NCI-H226 (cell line): ENCODE measurements at places on chromosomes 11 and 22.

DNA sequence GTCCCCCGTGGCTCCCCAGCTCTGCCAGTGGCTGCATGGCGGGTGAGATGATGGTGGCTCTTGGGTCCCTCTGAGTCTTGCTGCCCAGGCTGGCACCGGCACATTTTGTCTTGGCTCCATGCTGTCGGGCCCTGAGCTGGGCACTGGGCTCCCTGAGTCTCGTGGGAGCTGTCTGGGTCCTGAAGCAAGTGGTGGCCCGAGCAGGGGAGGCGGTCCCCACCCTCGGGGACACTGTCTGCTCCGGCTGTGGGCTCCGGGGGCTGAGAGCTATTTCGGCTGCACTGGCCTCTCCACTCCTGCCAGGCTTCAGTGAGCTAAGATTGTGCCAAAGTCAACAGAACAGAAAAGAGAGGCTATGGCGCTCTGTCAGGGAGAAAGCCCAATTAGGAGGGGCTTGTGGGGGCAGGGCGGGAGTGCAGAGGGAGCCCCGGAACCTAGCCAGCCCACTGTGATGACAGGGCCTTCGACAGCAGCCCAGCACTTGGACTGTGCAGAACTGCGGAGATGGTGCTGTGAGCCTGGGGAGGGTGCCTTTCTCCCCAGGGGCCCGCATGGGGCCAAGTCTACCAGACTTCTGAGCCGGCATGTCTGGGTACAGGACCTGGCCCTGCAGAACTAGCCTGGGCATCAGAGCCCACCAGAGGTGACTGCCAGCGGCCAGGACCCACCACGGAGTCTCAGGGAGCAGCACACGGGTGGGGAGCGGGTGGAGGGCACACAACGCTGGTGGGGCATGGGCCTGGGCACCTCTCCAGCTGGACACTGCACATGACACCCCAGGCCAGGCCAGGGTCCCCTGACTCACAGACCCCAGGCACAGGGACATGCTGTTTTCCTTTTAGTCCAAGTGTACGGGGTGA, 38.0 kb downstream of the RTN4R start:
- no peak for DNase-seq

- DNase-seq, result no peak
Measured at GRCh38 chr11:124012697-124013096, at the start of gene OR10G4. Gene OR10G4 (plus strand): TSS chr11:124012997. CDS start chr11:124015575, 2,578 bp downstream.

DNA sequence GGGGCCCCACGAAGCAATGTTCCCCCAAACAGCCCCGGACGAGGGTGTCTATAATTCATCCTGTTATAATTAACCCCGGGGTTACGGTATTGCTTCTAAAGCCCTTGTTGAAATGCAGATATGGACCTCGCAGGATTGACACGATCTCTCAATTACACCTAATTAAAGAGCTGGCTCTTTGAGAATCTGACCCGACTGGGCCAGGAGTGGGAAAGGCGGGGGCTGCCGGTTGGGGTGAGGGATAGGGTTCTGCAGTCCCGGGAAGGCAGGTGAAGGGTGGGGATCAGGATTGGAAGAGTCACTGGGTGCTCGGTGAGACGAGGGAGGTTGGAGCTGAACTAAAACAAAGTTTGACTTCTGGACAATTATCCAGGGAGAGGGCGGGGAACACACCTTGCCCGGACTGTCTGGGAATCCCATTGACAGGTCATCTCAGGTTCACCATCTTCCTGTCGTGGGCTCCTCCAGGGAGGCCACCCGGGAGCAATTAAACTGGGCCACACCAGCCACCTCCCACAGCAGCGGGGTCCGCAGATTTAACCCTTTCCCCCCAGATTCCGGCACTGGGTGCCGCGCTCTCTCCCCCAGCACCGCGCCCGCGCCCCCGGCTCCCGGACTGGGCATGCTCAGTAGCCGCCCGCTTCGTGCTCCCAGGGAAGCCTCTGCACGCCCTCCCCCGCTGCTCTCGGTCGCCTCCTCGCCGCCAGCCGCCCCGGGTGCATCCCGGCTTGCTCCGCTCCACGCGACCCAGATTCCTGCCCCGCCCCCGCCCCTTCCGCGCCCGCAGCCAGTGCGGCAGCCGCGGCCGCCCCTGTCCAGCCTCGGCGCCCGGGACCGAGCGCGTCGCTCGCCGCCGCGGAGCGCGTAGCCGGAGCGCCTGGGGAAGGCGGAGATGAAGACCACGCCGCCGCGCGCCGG, at the start of gene ELMOD1:
Gene ELMOD1, plus strand, starts transcription at position 688 of the 918 bp plus-strand sequence. CDS start 27,043 bp downstream, outside the sequence.
- no peak for DNase-seq

DNA sequence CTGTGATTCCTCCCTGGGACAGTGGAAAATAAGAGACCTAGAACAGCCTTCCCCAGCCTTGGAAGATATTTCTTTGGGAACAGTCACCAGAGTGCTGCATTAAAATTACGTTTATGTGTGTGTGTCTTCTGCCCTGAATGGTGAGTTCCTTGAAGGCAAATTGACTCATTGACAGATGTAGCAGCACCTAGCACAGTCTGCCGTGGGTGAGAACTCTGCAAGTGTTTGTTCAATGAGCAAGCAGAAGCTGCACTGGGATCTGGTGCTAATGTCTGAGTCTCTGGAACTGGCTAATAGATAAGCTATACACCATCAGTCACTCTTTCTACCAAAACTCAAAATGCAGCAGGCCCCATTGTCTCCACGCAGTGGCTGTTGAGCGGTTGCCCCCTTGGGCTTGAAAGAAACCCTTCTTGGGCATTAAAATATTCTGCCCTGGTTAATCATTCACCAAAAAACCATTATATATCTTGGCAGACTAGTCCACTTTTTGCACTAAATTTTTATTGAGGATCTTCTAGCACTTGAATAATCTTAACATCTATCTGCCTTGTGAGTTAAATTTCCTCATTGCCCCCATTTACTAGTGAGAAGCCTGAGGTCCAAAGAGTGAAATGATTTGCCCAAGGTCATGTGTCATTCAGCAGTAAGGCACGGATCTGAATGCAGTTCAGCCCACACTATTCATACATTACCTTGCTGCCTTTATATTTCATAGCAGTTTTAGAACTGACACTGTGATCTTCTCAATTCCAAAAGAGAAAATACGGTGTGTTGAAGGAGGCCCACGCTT, 87.8 kb upstream of the GALNT18 start:
- no peak for DNase-seq

DNA sequence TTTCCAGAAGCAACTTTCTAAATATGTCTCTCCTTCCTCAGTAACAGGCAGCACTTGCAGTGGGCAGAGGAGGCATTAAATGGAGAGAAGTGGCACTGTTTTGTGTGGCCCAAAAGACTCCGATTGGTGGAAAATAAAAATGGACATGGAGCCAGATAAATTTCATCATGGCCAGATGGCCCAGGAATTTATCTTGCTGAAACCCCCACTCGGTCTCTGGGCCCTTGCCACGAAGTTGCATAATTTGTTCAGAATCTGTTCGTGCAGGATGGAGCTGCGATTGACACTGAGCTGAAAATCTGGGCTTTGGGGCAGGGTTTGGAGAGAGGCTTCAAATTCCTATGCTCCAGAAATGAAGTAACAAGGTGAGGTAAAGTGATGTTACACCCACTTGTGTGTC, 65.5 kb downstream of the C11orf91 start:
- DNase-seq, result peak; percentile 81

- no peak for DNase-seq
Measured at GRCh38 chr22:23137905-23138561, 3.8 kb downstream of the RSPH14 start.

GRCh38 chr11:94558932-94559331, 8.2 kb upstream of the PIWIL4 start:
- no peak for DNase-seq

- DNase-seq, result no peak
Measured at GRCh38 chr11:96279018-96279895, 63.7 kb downstream of the MAML2 start.

DNA sequence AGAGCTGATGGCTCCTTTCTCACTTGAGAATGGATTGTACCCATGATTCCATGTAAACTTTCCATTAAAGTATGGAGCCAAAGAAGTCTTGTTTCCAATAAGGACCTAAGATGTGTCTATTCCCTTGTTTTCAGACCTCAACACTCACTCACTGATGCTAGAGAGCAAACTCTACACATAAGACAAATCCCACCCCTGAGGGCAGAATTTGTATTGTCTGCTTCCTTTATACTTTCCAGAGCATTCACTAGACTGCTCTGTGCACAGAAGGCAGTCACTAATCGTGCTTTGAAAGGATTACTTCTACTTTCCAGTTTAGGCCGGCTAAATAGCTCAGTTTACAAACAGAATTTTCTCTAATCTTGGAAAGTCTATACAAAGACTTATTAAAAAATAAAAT, 6.4 kb downstream of the ANKRD49 start:
- DNase-seq, result no peak

GRCh38 chr11:115607621-115608221, 103.5 kb upstream of the CADM1 start:
- DNase-seq, result no peak

- DNase-seq, result no peak
Measured at GRCh38 chr22:49771266-49772065, 56.2 kb downstream of the BRD1 start.

DNA sequence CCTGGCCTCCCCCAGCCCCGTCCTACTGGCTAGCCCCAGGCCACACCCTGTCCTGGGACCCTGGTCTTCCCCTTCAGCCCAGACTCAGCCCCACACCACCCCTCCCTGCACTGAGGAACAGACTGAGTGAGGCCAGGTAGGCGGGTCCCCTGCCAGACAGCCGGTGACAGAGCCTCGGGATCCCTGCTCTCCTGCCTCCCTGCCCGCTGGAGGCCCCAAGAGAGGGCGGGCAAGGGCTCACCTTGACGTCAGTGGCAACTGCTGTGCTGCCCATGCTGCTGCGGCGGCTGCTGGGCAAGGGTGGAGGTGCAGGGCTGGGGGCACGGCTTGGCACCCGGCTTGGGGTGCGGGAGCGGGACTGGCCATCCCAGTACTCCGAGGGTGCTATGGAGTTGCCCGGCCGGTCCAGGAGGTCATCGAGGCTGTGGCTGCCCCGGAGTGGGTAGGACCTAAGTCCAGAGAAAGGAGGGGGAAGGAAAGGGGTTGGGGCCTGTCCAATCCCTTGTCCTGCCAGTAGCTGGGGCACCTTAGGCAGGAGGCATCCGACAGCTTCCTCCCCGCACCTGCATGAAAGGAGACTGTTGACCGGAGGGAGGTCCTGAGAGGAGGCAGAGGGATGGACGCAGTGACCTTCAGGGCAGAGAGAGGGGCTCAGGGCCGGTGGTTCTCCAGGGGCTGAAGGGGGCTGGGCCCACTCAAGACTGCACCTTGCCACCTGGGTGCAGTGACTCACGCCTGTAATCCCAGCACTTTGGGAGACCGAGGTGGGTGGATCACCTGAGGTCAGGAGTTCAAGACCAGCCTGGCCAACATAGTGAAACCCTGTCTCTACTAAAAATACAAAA, 2.2 kb upstream of the SLC16A8 start:
- no peak for DNase-seq

- DNase-seq, result no peak
Measured at GRCh38 chr11:76747153-76747914, 35.8 kb upstream of the TSKU start.

- no peak for DNase-seq
Measured at GRCh38 chr11:30395751-30396150, 72.8 kb downstream of the ARL14EP start.

DNA sequence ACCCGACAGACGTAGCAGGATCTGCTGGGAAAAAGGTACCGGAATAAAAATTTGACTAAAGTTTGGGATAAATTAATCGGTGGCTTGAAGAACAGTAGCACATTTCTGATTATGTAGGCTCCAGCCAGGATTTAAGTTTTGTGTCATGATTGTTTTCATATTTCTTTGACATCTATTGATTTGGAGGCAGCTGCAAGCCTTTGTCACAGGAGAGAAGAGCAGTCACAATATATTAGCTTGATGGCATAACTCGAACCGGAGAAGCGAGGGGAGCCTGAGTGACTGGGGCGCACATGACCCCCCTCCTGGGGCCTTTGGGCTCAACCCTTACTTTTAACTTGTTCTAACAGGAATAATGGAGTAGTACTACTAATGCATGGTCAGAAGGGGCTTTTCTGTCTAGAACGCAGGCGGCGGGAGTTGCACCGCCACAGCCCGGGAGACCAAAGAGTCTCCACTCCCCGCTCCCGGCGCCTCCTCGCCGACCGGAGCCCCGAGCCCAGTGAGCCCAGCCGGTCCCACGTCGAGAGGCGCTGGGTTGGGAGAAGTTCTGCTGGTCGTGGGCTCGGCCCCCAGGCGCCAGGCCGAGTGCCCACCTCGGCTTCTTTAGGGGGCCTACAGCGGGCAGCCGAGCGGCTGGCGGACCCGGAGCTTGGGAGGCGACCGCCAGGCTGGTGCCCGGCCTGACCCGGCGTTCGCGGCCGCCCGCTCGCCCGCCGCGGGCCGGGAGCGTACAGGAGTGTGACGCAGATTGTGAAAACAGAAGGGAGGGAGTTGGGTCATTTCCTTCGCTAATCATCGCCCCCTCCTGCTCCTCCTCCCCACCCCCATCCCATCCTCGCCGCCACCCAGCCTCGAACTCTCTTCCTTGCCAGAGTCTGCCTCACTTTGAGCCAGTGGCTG, 15.7 kb upstream of the PAX6 start:
- no peak for DNase-seq

- peak; percentile 81 for DNase-seq
Measured at GRCh38 chr22:47154621-47155081, 392.2 kb downstream of the TBC1D22A start.

- DNase-seq, result no peak
Measured at GRCh38 chr22:23828800-23829680, 9.8 kb downstream of the DERL3 start.

DNA sequence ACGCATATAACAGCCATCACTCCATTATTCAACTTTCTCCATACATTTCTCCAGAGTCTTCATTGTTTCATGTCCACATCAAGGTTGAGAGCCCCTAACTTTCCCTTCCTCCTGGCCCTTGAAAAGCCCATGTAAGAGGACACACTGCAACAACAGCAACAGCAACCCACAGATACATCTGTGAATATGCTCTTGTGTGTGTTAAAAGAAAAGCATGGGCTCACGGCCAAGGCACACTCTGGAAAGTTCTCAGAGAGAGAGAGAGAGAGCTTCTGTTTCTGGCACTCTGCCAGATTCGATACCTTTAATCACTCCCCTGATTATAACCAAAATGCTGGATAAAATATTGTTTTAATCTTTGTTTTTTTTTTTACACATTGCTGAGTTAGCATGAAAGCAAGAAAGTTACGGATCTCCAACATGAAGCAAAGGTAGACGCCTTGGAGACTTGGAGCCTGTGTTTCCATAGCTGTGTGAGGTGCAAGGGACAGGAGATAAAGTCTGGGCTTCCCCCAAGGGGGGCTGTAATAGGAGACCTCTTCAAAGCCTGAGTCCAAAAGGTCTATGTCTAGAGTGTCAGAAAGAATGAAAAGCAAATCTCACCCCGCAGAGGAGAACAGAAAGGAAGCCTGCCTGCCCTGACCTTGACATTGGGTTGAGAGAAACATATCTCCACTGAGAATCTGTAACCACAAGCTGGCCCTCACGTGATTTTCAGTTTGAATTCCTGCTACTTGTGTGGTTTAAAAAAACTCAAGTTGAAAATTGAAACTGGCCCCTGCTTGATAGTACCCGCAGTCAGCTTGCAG, 33.7 kb upstream of the MPPED1 start:
- no peak for DNase-seq

GRCh38 chr11:124069429-124070401, 28.6 kb upstream of the OR10G7 start:
- DNase-seq, result peak; percentile 4

GRCh38 chr22:43998679-43999264, 25.3 kb upstream of the PARVB start:
- no peak for DNase-seq

- no peak for DNase-seq
Measured at GRCh38 chr11:60809691-60810090, 24.6 kb downstream of the MS4A10 start.
